AG10803 (cell line): ENCODE measurements at places on chromosomes 12 and 14.
A peak's percentile ranks its signal among the peaks of the same experiment; 100 is the strongest.

- DNase-seq: no peak
These were observed 221.6 kb downstream of the SLC25A21 start for GRCh38 chr14:36950812-36951211.

GRCh38 chr12:79555028-79555925 lies 135.5 kb downstream of the PAWR start:
- DNase-seq: peak; percentile 73

DNA sequence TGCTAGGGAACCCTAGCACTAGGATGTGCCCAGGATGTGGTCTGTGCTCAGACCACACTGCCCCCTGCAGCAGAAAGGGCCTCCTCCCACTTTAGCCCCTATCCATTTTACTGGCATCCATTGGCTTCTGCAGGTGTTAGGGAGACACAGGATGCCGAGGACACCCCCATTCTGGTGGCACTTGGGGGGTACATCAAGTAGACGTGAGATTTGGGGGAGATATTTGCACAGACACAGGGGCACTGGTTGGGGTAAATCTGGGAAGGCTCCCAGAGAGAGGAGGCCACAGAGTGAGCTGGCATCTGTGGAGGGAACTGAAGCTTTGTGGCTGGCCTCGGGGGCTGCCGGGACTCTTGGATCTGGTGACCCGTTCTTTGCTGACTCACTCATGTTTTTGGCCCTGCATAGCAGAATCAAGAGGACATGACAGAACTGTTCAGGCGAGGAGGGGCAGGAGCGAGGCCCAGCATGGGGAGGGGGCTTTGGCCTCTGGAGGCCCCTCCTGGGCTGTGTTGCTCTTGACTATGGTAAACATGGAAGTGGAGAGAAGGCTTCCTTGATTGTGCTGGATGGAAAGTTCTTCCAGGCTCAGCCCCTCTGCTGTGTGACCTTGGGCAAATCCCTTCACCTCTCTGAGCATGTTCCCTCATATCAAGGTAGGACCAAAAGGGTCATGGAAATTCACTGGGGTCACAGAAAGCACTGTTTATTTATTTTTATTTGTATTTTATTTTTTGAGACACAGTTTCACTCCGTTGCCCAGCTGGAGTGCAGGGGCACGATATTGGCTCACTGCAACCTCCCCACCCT lies 1.8 kb downstream of the PLBD2 start:
- peak; percentile 21 for DNase-seq

GRCh38 chr14:57139173-57139572 lies 129.5 kb downstream of the EXOC5 start:
- no peak for DNase-seq
